IPS DF 19.7 (cell line): ENCODE measurements at places on chromosomes 4 and X.
A peak's percentile ranks its signal among the peaks of the same experiment; 100 is the strongest.

- no peak for DNase-seq
Observed at GRCh38 chr4:85748654-85749053, 273.7 kb downstream of the ARHGAP24 start.

- DNase-seq = no peak
Observed at GRCh38 chr4:14867847-14868246, 134.4 kb upstream of the CPEB2 start.

DNA sequence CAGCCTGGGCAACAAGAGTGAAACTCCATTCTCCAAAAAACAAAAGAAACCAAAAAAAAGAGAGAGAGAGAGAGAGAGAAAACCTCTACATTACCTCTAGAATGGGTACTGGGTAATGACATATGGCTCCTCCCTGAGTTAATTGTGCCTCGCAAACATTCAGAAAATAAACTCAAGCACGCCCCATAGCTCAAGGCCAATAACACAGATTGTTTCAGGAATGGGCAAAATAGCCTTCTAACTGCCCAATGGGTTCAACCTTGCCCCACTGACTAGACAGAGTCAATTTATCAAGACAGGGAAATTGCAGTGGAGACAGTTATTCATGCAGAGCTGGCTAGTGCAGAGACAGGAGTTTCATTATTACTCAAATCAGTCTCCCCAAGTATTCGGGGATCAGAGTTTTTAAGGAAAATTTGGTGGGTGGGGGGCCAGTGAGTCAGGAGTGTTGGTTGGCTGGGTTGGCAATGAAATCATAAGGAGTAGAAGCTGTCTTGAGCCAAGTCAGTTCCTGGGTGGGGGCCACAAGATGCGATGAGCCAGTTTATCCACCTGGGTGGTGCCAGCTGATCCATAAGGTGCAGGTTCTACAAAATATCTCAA lies 25.1 kb downstream of the NIPAL1 start:
- no peak for DNase-seq

- no peak for DNase-seq
Observed at GRCh38 chr4:101418055-101418454, 70.7 kb upstream of the PPP3CA start.

DNA sequence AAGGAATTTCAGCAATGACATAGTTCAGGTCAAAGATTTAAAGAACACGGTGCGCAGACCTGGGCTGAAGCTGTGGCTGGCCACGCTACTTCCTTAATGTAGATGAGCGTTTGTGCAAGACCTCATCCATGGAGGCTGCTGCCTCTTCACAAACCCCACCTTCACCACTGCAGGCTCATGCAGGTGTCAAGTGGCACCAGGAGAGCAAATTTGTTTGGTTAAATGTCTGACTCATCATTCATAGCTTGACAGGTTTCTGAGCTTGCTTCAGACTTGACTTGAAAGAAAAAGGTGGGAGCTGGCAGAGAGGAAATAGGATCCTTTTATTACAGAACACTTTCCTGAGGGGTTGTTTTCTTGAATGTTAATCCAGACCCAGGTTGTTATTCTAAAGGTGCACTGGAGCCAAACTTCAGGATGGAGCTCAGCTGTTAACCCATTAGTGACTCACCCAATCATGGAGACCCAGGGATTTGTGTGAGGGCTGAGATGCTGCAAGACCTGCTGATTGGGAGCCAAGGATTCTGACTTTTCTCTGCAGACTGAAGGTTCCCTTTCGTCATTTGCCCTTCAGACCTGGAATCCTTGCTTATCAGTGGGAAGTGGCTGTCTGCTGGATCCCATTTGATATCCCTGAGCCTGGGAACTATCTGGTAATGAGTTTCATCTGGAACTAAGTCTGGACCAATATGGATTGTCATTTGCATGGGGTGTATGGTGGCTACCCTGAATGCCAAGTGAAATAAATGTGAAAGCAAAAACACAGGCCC lies 315.3 kb downstream of the PTTG2 start:
- DNase-seq = no peak

DNA sequence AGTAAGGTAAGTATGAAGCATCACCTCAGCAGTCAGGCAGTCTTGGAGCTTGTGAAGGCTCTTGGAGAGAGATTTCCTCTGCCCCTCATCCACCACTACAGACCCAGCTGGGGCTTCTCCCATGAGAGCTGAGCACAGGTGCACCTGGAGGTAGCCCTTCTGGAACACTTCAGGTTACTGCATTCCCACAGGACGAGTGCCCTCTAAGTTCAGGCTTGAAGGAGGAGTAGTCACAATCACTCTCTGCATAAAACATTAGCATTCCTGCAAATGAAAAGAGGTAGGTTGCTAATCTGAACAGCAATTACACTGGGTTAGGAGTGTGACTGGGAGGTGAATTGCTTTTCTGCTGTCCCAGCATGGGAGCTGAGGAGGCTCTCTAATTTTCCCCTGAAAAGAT lies 308.8 kb downstream of the TEX13C start:
- DNase-seq = peak; percentile 30

DNA sequence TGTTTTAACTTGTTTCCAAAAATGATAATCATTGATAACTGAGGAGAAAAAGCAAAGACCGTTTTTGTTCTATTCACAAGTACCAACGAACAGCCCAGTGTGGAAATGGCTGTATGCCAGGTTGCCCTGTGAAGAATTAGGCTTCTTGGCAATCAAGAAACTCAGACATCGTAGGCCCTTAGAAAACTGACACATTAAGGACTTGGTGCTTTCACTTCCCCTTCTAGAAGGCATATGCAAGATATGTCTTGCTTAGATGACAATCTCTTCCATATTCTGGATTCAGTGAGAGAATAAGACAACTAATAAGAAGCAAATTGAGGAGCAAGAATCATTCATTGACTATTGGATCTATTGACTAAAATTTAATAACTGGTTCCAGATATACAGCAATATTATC lies 56.6 kb downstream of the ANAPC10 start:
- no peak for DNase-seq

DNA sequence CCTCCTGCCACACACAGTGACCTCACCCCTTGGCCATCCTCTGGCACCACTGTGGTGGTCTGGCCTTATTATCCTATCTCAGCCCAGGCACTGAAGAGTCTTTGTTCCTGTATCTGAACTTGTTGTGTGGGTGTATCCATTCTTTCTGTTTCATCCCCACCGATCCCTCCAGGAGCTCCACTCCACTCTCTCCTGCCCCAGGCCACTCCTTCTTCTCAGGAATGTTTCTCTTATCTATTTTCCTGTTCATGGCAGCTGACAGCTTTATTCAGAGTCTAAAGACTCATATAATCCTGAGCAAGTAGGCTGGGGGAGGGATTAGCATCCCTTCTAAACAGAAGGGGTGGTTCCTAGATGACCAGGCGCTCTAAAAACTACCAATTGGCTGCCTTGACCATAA lies 150.0 kb downstream of the ANAPC10 start:
- DNase-seq = no peak

- no peak for DNase-seq
Observed at GRCh38 chr4:161817914-161818313, 345.9 kb downstream of the FSTL5 start.

- no peak for DNase-seq
Observed at GRCh38 chr4:8301851-8302730, 32.5 kb downstream of the HTRA3 start.

DNA sequence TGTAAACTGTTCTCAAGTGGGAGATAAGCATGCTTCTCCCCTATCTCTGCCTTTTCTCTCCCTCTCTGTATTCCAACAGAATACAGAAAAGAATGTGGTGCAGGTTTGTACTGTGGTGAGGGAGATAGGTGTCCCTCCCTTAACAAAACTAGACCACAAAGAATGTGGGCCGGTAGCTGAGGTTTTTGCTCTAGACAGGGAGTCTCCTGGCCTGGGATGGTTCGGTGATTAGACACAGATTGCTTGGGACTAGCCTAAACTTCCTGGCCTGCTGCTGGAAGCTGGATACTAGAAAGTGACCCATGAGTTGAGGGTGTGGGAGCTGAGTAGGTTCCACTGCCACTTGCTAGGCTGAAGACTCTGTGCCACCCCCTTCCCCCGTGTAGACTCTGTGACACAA lies 143.0 kb downstream of the CXXC4 start:
- DNase-seq = no peak

DNA sequence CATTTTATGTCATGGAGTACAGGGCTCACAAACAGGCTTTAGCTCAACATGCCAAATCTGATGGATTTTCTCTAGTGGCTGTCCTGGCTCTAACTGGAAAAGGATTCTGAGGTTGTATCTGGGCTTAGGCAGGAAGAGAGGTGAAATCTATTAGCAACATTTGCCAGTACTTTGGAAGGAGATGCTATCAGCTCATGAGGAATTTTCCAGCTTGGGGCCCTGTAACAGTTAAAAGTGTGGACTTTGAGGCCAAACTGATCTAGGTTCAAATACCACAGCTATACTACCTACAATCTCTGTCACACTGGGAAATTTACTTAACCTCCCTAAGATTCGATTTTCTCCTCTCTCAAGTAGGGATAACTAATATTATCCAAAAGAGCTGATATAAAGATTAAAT lies 119.0 kb upstream of the HCCS start:
- no peak for DNase-seq

- DNase-seq = no peak
Observed at GRCh38 chr4:139887962-139888735, 222.5 kb downstream of the MGST2 start.

DNA sequence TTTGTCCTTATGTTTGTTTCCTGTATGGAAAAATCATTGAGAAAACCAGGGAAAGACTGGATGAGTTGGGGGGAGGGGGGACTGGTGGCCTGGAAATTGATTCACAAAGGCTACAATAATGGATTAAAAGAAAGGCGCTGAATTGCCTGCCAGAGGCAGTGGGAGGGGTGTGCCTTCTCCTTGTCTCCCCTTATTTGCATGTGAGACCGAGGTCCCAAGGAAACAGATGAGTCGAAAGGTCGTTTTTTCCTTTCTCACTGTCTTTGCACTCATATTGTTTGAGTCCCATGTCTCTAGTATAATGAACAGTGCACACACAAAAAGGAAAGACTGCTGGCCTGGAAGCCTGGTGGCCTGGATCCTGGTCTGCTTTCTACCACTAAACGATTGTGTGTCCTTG lies 86.6 kb upstream of the ZDHHC15 start:
- no peak for DNase-seq

DNA sequence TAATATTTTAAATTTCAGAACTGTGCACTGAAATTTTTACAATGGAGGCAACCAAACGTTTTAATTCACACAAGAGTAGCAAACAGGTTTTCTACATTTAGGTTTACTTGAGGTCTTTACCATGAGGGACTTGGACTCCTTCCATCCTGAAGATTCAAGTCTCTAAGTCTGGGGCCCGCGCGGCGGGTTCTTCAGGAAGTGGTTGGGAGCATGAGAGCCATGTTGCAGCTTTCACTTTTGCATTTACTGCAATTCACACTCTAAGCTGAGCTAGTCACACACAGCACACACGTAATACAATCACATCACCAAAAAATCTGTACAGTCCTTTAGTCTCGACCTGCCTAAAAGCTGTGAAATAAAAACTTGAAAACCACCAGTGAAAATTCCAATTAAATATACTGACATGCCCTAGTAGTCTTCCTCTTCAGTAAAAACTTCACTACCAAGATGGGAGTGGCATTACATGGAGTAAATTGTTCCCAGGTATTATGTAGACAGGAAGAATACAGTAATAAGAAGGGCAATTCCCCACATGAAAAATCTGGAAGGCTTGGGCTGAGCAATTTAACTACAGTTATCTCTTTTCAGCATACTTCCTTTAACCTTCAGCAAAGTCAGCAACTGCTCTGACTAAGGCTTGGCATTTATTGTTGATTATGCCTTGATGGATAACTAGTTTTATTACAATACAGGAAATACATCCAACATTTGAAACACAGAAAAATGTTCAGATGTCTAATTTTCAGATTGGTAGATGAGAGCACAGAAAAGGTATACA lies 571.1 kb upstream of the DIPK2B start:
- no peak for DNase-seq

- DNase-seq = no peak
Observed at GRCh38 chr4:174254613-174255012, 28.9 kb downstream of the FBXO8 start.

- DNase-seq = no peak
Observed at GRCh38 chrX:23797371-23798128, 14.6 kb downstream of the SAT1 start.

DNA sequence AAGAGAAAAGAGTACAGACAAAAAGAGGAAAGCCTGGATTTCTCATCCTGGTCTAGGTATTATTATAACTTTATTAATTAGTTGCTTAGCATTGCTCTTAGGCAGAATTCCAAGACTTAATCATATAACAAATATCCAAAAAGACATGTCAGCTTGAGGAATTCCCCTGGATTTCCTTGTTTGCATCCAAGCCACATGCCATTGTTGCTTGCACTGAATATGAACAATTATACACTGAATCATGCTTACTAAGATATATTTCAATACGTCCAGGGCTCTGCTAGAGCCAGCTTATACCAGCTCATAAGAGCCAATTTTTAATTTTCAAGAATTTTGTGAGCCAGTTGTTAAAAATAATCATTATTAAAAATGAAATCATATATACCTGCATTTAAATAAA lies 5.5 kb upstream of the TLR10 start:
- no peak for DNase-seq

- DNase-seq = no peak
Observed at GRCh38 chr4:189845145-189845846, 95.4 kb upstream of the FRG1 start.

- no peak for DNase-seq
Observed at GRCh38 chr4:65482410-65482809, 187.9 kb downstream of the EPHA5 start.

GRCh38 chr4:61934198-61934597 lies 734.1 kb downstream of the ADGRL3 start:
- no peak for DNase-seq

DNA sequence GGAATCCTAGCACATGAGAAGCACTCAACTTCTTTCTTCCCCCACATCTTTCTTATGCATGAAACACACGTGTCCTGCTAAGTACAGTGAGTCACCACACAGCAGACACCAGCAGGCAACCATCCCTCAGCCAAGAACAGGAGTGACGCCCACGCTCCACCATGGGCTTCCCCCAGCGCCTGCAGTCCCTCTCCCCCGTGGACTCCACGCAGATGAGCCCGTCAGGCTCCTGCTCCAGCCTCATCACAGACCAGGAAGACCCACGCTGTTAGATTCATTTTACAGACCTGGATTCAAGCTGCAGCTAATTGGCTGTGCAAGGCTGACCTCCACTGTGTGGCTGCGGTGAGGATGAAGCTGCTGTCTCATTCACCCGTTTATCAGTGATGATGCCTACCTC lies 16.7 kb downstream of the HMX1 start:
- DNase-seq = no peak

- DNase-seq = no peak
Observed at GRCh38 chr4:38711066-38711465, 47.1 kb downstream of the KLF3 start.

GRCh38 chrX:118530219-118530911 lies 34.8 kb downstream of the DOCK11 start:
- no peak for DNase-seq

DNA sequence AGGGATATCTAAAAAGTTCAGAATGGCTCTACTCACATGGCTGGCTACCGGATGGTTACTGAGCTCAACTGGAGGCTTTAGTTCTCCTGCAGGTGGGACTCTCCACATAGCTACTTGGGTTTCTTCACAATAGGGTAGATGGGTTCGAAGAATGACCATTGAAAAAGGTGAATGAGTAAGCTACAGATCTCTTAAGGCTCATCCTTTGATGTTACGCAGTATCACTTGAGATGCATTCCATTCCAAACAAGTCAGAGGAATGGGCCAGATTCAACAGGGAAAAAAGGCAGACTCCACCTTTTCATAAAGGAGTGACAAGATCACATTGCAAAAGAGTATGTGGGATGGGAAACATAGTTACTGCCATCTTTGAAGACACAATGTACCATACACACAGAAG lies 52.6 kb downstream of the DDX53 start:
- DNase-seq = peak; percentile 9

GRCh38 chrX:18974993-18975392 lies 8.9 kb downstream of the PHKA2 start:
- DNase-seq = no peak
